ENCODE measurements at places on chromosomes 1 and 21.

DNA sequence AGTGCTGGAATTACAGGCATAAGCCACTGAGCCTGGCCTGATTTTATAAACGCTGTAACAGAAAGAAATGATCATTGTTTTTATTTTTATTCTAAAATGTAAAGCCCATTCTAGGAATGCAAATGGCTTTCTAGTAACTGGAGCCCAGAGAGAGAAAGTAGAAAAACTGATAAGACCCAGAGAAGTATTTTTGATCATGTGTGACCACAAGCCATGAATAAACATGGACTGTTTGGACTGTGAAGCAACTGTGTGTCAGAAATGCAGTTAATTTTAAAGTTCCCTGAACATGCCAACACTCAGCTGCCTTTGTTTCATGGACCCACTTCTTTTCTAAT lies 39.7 kb downstream of the EIF2B3 start:
- no peak for DNase-seq

- DNase-seq = no peak
These were observed 423.4 kb upstream of the CHRM3 start for GRCh38 chr1:238962941-238963340.

- no peak for DNase-seq
These were observed 18.2 kb upstream of the FMO4 start for GRCh38 chr1:171295821-171296220.

DNA sequence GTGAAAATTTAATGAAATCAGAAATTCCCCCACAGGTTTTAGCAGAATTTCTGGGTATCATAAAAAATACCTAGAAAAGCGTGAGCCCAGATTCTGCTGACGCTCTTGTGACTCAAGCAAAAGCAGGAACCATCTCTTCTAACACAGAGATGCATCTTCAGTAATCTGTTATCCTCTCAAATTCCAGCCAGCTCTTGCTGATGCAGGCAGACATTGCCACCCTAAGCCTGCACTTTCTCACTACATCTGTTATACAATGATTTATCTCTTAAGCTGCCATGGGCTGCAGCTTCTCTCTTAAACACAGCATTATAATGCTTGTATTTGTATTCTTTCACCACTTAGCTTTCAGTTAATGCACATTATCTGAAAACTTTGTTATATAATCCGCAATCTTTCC lies 113.0 kb upstream of the RGS1 start:
- no peak for DNase-seq

- no peak for DNase-seq
These were observed 16.4 kb downstream of the PLEKHM2 start for GRCh38 chr1:15700508-15700907.

- no peak for DNase-seq
These were observed 732.4 kb downstream of the MATN1 start for GRCh38 chr1:29991025-29991424.

DNA sequence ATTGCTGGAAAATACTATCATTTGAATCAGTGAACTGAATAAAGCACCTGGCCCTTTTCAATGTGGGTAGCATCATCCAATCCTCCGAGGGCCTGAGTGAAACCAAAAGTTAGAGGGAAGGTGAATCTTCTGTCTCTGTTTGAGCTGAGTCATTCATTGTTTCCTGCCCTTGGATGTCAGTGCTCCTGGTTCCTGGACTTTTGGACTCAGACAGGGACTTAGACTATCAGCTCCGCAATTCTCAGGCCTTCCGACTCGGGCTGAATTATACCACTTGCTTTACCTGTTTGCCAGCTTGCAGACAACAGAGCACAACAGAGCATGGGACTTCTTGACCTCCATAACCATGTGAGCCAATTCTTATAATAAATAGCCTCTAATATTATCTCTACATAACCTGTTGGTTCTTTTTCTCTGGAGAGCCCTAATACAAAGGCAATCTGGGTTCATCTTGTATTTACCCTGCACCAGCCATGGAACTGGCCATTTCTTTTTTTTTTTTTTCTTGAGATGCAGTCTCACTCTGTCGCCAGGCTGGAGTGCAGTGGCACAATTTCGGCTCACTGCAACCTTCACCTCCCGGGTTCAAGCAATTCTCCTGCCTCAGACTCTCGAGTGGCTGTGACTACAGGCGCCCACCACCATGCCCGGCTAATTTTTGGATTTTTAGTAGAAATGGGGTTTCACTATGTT lies 19.2 kb upstream of the VASH2 start:
- DNase-seq = no peak

GRCh38 chr1:15802234-15802965 lies 5.0 kb downstream of the UQCRHL start:
- DNase-seq = no peak

DNA sequence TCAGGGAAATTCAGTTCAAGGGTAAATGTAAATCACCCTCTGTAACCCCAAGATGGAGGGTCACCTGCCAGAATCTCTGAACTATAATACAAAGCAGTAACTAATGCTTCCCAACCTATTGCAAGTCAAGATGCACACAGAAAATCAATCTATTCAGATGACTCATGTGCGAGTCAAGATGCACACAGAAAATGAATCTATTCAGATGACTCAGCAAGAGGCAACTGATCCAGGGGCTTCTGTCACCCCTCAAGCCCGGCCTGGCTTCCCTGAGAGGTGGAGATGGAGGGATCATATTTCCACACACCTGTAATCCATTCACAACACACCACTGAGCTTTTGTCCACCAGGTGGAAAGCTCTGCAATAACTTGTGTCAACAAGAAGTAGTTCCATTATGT lies 17.4 kb upstream of the HIVEP3 start:
- DNase-seq = peak; percentile 55

DNA sequence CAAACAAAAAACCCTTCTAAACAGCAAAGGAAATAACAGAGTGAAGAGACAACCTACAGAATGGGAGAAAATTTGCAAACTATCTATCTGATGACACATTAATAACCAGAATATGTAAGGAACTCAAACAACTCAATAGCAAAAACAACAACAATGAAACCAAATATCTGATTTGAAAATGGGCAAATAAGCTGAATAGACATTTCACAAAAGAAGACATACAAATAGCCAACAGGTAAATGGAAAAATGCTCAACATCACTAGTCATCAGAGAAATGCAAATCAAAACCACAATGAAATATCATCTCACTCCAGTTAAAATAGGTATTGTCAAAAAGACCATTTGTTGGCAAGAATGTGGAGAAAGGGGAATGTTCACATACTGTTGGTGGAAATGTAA lies 57.6 kb upstream of the RC3H1 start:
- DNase-seq = no peak

GRCh38 chr1:59176471-59176870 lies 120.4 kb upstream of the FGGY start:
- DNase-seq = no peak

- no peak for DNase-seq
These were observed 105.5 kb downstream of the HHAT start for GRCh38 chr1:210434223-210434622.

DNA sequence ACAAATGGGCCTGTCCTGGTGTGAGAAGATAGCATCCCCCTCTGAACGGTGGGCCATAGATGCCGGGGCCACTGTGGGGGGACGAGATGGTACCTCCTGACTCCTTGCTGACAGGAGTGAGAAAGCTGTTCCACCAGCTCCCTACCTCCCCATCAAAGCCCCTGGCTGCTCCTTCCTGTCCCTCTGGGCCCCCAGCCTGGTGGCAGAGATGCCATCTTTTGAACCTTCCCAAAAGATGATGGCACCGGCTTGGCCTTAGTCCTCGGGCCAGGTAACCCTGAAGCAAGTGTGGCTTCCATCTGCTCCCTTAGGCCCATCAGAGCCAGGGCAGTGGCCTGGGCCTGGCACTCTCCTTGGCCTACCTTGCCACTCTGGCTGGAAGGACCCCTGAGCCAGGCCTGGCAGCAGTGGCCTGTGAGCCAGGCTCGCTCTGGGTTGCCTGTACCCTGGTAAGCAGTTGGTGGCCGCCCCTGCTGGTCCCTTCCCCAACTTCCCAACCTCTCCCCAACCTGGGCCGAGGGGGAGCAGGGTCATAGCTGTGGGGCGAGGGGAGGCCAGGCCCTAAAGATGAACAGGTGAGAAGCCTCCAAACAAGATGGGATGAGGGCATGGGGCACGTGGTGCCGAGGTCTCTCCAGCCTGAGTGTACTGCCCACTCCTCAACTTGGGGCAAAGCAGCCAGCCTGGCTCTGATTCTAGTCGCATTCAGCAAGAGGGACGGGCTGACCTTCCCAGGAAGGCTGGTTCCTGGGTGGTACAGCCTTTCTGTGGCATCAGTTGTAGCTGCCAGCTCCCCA lies 34.7 kb downstream of the ZBTB17 start:
- DNase-seq = no peak

DNA sequence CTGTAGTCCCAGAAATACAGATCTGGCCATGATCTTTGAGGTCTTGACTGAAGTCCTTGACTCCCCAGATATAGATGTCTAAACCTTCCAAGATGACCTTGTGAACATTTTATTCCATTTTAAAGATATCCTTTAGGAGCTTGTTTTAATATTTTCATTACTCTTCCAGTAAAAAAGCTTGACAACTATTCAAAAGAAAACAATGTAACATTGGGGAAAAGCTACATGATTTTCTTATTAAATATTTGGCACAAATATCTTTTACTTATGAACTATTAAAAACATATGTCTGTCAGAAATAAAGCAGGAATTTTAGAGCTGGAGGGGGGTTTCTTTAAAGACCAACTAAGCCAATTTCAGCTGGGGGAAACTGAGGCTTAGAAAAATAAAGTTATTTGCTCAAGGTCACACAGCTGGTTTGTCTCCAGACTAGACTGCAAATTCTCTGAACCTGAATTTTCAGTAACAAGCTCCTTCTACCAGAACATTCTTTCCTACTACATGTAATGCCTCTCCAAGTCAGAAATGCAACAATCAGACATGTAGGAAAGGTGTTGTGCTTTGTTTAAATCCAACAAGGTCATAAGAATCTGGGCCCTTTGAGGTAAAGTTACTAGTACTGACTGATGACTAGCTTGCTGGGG lies 67.0 kb upstream of the PTCH2 start:
- no peak for DNase-seq

DNA sequence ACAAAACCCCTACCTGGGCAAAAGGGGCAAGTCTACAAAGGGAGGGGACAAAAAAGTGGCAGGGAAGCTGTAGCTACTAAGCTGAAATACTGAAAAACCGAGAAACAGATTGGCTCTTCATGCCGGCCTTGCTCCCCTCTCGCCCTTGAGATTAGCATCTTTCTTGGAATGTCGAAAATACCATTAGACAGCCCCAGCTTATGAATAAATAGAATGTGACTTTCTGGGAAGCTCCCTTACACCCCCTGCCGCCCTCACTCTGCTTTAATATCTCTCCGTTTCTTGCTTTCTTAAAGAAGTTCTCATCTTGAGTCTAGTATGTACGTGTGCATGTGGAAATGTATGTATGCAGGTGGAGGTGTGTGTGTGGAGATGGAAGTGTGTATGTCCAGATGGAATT lies 14.1 kb downstream of the TRAF3IP3 start:
- DNase-seq = no peak

GRCh38 chr1:152824964-152825363 lies 2.3 kb upstream of the LCE1A start:
- peak; percentile 68 for DNase-seq

DNA sequence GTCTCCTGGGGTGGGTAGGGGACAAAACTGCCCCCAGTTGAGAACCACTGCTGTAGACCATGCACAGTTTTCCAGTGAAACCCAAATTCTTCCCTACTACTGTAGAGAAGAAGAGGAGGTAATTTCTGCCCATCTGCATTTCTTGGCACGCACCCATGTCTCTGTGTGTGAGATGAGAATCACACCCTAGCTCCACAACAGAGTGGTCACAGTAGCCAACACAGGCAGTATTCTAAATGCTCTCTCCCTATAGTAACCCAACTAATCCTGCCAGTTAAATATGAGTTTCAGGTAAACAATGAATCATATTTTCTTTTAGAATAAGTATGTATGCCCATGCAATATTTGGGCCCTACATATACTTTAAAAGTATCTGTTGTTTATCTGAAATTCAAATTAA lies 1.2 kb upstream of the CAPN2 start:
- DNase-seq = peak; percentile 62

DNA sequence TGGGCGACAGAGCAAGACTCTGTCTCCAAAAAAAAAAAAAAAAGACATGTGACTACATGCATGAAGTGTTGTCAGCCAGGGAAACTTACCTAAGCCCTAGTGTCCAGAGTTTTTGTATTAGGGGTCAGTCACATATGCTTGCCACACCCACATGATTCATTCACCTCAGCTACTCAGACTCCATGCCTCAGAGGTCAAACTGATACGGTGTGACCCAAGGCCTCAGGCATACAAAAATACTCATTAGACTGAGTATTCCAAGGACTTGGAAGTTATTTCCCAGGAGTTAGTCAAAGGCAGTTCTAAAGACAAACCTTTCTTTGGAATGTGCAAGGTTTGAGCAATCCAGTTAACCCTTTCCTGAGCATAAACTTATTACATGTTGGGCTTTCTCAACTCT lies 6.3 kb upstream of the TRIM33 start:
- peak; percentile 72 for DNase-seq

DNA sequence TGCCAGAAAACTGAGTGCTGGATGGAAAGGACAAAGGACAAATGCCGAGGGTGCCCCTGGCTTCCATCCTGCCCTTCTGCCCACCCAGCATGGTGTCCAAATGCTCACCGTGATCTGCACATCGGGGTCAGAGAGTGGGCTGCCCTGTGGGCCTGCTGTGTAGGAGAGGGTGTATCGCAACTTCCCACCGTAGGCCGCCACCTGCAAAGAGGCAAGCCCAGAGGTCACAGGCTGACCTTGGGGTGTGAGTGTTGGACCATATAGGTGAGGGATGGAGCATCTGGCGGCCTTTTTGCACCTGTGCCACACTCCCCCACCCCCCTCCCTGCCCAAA lies 53.5 kb downstream of the LDLRAD2 start:
- no peak for DNase-seq

DNA sequence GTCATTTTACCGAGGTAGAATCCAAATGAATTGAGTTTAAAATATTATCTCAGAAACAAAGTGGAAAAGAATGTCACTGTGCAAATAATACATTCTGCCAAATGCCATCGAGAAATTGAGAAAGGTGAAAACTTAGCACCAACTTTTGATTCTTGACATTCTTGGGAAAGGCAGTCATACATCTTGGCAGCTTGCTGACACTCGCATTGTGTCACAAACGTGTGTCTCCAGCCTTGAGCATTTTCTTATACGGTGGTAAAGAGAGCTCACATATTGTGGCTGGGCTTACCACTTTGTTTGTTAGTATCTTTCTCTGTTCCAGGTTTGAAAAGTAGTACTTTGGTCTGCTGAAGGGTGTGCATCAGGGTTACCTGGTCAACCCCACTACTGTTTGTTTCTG lies 1456.1 kb downstream of the BRINP3 start:
- no peak for DNase-seq

GRCh38 chr21:43961382-43961909 lies 50.7 kb upstream of the TRAPPC10 start:
- DNase-seq = no peak

DNA sequence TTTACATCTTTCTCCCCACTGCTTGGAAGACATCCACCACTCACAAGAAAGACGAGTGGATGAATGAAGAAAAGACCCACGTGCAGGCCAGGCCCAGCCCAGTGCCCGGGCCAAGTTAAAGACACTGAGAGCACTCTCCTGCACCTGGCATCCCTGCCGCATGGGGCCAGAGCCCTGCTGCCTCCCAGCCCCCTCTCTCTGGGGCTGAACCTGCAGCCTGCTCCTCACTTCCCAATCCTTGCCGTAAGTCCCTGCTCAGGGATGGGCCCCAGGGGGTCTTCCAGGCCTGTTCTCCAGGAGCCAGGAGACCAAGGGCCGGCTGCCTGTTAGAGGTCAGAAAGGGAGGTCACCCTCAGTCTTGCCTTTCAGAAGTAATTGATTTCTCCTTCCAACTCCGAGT lies 168.5 kb upstream of the ZC3H12A start:
- no peak for DNase-seq

GRCh38 chr1:216448011-216448510 lies 24.8 kb upstream of the USH2A start:
- DNase-seq = peak; percentile 46

- no peak for DNase-seq
These were observed 111.2 kb upstream of the JUN start for GRCh38 chr1:58895082-58895481.

Data from epithelial cell of esophagus (primary cell).